ENCODE measurements at places on chromosomes 3 and 15. TPM values are rescaled to one million over a fixed set of nuclear protein-coding genes. Genes with fewer than 3 reads are reported as not detected.

PLA2G4D gene
- total RNA-seq, result not detected

PEX5L gene
- total RNA-seq, result not detected

ELL3 gene
- total RNA-seq, result 3.7 TPM

PRICKLE2 gene
- 26.1 TPM for total RNA-seq

KNG1 gene
- not detected for total RNA-seq

BCHE gene
- 28.6 TPM for total RNA-seq

CFAP100 gene
- total RNA-seq, result not detected

ROPN1B gene
- not detected for total RNA-seq

CPN2 gene
- total RNA-seq, result not detected

KBTBD12 gene
- not detected for total RNA-seq

SRGAP3 gene
- total RNA-seq, result 2.2 TPM

ERICH6 gene
- 0.48 TPM for total RNA-seq

SEMA4B gene
- total RNA-seq, result 17.8 TPM

GOLGA6B gene
- total RNA-seq, result not detected

WDR48 gene
- total RNA-seq, result 16.9 TPM

RTP1 gene
- not detected for total RNA-seq

GP5 gene
- 0.24 TPM for total RNA-seq

TP63 gene
- total RNA-seq, result 0.16 TPM

DAZL gene
- total RNA-seq, result not detected

RTP3 gene
- total RNA-seq, result not detected

CKMT1A gene
- total RNA-seq, result not detected
